ENCODE measurements at places on chromosomes 7 and 10.

DNA sequence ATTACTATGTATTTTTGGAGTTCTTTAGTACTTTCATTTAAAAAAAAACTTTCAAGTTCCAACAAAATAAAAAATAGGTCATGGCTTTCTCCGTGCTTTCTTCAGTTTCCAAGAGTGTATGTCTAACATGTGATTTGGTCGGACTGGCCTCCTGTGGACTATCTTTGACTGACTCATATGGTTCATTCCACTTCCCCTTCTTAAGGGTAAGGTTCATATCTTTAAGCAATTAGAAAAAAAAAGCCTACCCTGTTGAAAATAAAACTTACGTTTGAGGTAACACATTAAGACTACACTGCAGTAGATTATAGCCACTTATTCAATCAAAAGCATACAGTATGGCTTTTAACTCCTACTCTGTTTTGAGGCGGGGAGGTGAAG lies 112.8 kb upstream of the AHR start:
- no peak for DNase-seq

DNA sequence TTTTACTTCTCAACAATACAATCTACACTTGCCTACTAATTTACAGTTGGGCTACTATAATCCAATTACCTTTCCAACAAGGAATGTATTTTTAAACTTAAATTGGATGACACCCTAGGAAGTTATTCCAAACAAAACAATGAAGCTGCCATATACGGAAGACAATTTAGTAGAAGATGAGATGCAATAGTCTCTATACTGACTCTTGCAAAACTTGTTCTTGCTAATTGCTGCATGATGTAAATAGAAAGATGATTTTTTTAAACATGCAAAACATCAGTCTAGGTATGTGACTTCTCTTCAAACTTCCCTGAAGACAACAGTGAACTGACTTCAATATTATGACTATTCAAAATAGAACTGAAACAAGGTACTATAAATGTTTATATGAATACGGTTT lies 17.6 kb downstream of the NT5C3A start:
- DNase-seq = no peak

GRCh38 chr7:53110425-53110824 lies 75.0 kb downstream of the POM121L12 start:
- no peak for DNase-seq

GRCh38 chr7:5432691-5433090 lies 9.1 kb upstream of the TNRC18 start:
- DNase-seq = no peak

- no peak for DNase-seq
Measured at GRCh38 chr7:146736446-146737190, 620.0 kb downstream of the CNTNAP2 start.

DNA sequence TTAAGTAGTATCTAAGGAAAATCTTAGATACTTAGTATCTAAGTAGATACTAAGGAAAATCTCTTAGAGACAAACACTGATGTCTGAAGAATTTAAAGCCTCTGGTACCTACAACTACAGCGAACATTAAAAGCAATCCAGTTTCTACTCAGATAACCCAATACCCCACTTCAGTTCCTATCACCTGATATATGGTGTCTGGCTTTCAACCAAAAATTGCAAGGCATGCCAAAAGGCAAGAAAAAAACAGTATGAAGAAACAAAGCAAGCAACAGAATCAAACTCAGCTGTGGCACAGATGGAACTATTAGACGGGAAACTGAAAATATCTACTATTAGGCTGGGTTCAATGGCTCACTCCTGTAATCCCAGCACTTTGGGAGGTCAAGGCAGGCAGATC lies 31.1 kb downstream of the ARHGAP12 start:
- no peak for DNase-seq

DNA sequence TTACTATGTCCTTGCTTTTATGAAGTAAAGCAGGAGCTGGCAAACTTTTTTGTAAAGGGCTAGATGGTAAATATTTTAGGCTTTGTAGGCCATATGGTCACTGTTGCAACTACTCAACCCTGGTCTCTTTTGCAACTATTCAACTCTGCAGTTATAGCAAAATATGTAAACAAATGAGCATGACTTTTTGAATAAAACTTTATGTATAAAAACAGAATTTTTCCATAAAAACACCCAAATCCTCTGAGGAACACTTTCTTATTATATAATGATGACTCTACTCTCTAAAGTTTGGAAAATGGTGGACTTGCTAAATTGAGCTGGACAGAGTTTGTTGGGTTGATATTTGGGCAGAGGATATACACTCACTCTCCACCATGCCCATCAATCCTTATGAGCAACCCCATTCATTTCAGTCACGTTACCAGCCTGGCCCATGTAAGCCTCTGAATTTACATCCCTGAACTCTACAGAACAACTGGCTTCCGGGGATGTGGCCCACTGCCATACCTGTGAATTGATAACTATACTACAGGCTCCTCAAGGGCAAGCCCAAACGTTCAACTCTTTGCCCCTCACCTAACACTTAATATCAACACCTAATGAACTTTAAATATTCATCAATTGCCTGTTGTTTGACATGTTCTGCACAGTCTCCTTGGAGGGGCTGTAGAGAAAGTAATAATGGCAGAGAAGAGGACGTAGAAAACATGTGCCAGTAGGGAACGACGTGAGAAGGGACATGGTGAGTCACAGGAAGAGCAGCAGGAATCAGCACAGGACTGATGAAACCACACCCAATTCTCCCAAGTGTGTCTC lies 37.6 kb downstream of the SGMS1 start:
- DNase-seq = no peak

All from activated naive CD4-positive, alpha-beta T cell treated with anti-CD3 and anti-CD28 coated beads, Interleukin-2, amount 50 U/mL, for 16 hours (primary cell).